Endothelial cell (in vitro differentiated cells): ENCODE measurements at places on chromosomes 7 and 10.
A peak's percentile ranks its signal among the peaks of the same experiment; 100 is the strongest.

GRCh38 chr10:21599582-21599981 lies 65.5 kb downstream of the MLLT10 start:
- H3K27ac ChIP-seq = peak overlapping the region; percentile 20
- DNase-seq = no peak
- H3K4me3 ChIP-seq = no peak overlapping the region
- H3K36me3 ChIP-seq = peaks cover 9% of the 10 kb centered on the region
- H3K4me1 ChIP-seq = peaks cover 4% of the 10 kb centered on the region

GRCh38 chr10:61298194-61298593 lies 155.0 kb downstream of the TMEM26 start:
- H3K27me3 ChIP-seq = no peaks in the 10 kb centered on the region
- DNase-seq = no peak
- H3K36me3 ChIP-seq = no peaks in the 10 kb centered on the region
- peak overlapping the region; percentile 37 for H3K27ac ChIP-seq
- no peak overlapping the region for H3K4me3 ChIP-seq

- DNase-seq = no peak
- no peak overlapping the region for H3K4me3 ChIP-seq
- H3K4me1 ChIP-seq = no peaks in the 10 kb centered on the region
Observed at GRCh38 chr10:13399236-13399635, 51.1 kb upstream of the SEPHS1 start.

- DNase-seq = peak; percentile 38
- peaks cover 14% of the 10 kb centered on the region for H3K36me3 ChIP-seq
- H3K27me3 ChIP-seq = peaks cover 8% of the 10 kb centered on the region
- H3K27ac ChIP-seq = peak overlapping the region; percentile 57
- H3K4me1 ChIP-seq = peaks cover 9% of the 10 kb centered on the region
Observed at GRCh38 chr7:99393355-99394187, 14.8 kb downstream of the PDAP1 start.

GRCh38 chr7:139725077-139725476 lies 52.7 kb downstream of the HIPK2 start:
- H3K4me1 ChIP-seq = peaks cover 10% of the 10 kb centered on the region
- H3K36me3 ChIP-seq = no peaks in the 10 kb centered on the region
- H3K27me3 ChIP-seq = peaks cover 5% of the 10 kb centered on the region

DNA sequence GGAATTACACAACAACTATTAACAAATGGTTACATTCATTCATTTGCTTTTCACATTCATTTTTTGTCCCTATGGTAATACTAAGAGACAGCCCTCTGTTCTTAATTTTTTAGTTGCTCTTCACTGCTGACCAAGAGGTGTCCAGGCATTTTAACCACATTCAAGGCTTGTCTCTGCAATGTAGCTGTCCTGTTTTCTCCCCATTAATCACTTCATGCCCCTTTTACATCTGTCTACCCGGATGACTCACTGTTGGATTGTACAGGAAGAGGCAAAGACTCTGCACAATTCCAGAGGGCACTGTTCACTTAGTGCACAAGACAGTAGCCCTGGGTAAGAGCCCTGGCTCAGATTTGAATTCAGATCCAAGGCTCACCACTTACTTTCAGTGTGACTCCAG lies 168.5 kb downstream of the NOC3L start:
- H3K36me3 ChIP-seq = no peaks in the 10 kb centered on the region
- DNase-seq = no peak
- no peaks in the 10 kb centered on the region for H3K4me1 ChIP-seq

DNA sequence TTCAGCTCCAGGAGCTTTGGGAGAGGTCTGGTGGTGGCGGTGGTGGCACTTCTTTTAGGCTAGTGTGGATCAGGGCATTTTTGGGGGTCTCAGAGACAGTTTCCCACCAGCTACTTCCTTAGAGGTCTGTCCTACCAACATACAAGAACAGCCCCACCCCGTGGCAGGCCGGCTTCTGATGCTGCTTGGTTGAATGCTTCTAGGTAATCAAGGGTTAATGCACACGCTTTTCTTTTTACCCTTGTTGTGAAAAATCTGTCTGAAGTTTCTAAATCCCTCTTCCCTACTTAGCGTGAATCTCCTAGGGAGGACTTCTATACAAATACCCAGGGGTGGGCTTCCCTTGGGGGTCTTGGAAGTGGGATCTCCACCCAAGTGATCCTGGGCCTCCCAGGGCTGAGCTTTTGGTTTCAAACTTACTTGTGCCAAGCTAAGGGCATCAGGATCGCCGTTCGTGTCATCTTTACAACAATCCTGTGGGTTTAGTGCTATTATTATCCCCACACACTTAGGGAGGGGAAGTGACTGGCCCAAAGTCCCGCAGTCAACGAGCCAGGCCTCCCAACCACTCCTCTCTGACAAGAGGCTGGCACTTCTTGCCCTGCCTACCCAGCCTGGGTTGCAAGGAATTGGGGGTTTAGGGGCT lies 1.7 kb downstream of the SH2B2 start:
- peaks cover 14% of the 10 kb centered on the region for H3K27me3 ChIP-seq
- no peak overlapping the region for H3K27ac ChIP-seq
- H3K4me3 ChIP-seq = peak overlapping the region; percentile 56
- H3K4me1 ChIP-seq = peaks cover 12% of the 10 kb centered on the region
- no peak for DNase-seq

- no peak overlapping the region for H3K4me3 ChIP-seq
- H3K4me1 ChIP-seq = no peaks in the 10 kb centered on the region
- H3K36me3 ChIP-seq = peaks cover 21% of the 10 kb centered on the region
- no peak overlapping the region for H3K27ac ChIP-seq
- DNase-seq = no peak
- H3K27me3 ChIP-seq = peaks cover 29% of the 10 kb centered on the region
Observed at GRCh38 chr7:158270106-158270775, 317.4 kb downstream of the PTPRN2 start.

DNA sequence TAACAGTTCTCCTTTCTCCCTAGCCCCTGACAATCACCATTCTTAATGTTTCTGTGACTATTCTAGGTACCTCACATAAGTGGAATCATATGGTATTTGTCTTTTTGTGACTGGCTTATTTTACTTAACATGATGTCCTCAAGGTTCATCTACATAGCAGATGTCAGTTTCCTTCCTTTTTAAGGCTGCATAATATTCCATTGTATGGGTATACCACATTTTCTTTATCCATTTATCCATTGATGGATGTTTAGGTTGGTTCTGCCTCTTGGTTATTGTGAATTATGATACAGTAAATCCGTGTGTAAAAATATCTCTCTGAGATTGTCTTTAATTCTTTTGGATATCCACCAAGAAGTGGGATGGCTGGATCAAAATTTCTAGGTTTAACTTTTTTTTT lies 13.2 kb downstream of the BBS9 start:
- DNase-seq = no peak
- peaks cover 1% of the 10 kb centered on the region for H3K27me3 ChIP-seq
- no peaks in the 10 kb centered on the region for H3K4me1 ChIP-seq
- H3K4me3 ChIP-seq = no peak overlapping the region
- peaks cover 5% of the 10 kb centered on the region for H3K36me3 ChIP-seq

DNA sequence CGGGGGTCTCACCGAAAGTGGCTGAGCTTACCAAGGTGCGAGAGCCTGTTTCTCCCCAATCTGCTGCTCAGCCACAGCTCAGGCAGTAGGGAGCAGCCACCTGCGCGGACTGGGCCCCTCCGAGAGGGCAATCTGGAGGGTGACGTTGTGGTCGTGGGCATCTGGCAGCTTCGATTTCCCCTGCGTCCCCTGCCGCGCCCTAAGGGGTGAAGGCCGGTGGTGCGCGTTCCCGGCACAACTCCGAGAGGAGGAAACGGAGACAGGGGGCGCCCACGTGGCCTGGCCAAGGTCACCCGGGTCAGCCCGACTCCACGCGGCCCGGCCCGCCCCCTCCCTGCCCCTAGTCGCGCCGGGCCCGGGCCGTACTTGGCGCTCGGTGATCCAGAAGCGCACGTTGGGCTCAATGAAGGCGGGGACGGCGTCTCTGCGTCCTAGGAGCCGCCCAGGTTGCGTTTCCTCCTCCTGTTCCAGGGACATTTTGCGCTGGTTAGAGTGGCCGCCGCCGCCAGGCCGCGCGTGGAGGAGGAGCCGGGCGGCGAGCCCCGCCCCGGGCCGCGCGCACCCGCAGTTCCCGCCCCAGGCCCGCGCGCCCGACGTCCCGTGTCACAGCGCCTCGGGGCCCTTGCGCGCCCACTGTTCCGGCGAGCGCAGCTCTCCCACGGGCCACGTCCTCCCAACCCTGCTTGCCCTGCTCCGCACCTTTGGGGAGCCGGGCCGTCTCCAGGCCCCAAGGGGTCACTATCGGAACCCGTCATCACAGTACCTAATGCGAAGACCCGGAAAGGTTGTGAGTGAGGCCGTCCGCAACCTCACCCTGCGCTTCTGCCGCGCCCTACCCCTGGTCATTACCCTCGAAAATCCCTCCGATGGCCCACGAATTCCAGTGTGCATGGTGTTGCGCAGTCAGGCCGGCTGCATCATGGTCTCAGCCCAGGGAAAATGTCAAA lies at the start of gene SFXN4:
Gene SFXN4, minus strand, starts transcription at position 544 of the 947 bp plus-strand sequence. Its CDS starts 67 bp downstream, at position 477.
- peak; percentile 70 for DNase-seq
- H3K36me3 ChIP-seq = peaks cover 26% of the 10 kb centered on the region
- H3K4me1 ChIP-seq = peaks cover 22% of the 10 kb centered on the region

DNA sequence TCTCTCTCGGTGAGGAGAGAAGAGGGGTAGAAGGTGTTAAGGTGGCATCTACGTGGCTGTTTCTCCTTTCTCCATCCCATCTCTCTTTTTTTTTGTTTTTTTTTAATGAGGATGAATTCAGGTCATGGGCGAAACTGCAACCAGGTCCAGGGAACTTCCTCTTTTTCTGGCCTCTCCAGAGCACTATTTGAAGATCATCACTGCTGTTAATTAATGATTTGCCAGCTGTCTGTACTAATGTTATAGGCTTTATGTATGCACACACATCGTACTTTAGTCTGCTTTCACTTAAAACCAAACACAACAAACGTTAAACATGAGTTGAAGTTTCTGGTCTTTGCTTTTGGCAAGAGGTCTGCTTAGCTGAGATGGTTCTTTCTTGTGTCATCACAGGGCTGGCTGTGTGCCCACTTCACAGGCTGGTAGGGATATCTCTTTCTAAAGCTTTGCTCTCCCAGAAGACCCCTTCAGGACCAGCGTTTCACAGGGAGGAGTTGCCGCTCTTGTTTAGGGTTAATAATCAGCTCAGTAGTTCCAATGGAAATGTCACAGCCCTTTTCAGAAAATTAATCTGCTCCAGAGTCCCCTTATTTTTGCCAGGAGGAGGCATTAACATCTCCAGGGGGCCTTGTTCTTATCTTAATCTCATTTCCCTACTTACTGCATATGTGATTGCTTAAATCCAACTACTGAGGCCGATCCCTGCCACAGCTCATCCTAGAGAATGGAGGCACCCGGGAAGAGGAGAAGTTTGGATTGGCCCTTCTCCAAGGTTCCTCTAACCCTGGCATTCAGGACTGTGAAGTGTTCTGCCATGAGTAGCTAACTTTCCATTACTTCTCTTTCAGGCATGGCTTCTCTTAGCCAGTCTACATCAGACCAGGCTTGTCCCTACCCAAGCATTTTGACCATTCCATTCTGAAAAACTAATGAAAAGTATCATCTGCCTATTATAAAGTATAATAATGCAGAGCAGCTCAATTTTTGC lies 273.9 kb upstream of the NFE2L3 start:
- H3K36me3 ChIP-seq = no peaks in the 10 kb centered on the region
- H3K4me1 ChIP-seq = no peaks in the 10 kb centered on the region
- H3K27ac ChIP-seq = no peak overlapping the region
- DNase-seq = no peak
- H3K27me3 ChIP-seq = peaks cover 4% of the 10 kb centered on the region

GRCh38 chr7:5662828-5663227 lies 118.6 kb downstream of the RNF216 start:
- H3K36me3 ChIP-seq = peaks cover 5% of the 10 kb centered on the region
- H3K27ac ChIP-seq = peak overlapping the region; percentile 91
- H3K4me1 ChIP-seq = peaks cover 69% of the 10 kb centered on the region
- peak overlapping the region; percentile 7 for H3K4me3 ChIP-seq

GRCh38 chr7:148916186-148916585 lies 32.1 kb upstream of the EZH2 start:
- no peaks in the 10 kb centered on the region for H3K36me3 ChIP-seq
- H3K4me3 ChIP-seq = no peak overlapping the region
- H3K27me3 ChIP-seq = no peaks in the 10 kb centered on the region
- no peak overlapping the region for H3K27ac ChIP-seq
- no peak for DNase-seq

- no peaks in the 10 kb centered on the region for H3K4me1 ChIP-seq
- DNase-seq = no peak
- H3K36me3 ChIP-seq = no peaks in the 10 kb centered on the region
- H3K27me3 ChIP-seq = peaks cover 2% of the 10 kb centered on the region
Observed at GRCh38 chr10:50610368-50610767, 13.4 kb downstream of the SGMS1 start.

DNA sequence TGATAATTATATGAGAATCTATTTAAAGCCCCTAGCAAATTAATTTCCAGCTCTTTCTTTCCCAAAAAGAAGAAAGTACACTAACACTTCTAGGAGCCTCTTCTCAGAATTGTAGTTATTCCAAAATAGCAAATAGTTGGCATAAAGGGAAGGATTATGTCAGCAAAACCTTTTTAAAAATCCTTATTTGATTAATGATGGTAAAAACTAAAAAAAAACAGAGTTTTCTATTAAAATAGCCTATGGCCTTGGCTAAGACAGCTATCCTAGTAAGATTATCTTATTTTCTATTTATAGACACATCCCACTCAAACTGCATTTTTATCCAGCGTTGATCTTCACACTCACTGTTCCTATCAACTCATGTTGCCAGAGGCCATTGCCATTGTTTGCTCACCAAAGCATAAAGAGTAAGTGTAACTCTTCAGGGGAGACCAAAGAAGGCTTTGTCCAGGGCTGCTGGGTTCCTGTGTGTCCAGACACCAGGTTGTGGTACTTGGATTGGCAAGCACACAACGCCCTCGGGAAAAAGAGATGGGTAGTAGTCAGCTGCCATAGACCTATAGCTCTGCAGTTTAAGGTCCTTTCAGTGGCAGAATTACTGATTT lies 31.5 kb downstream of the ACTA2 start:
- no peak overlapping the region for H3K4me3 ChIP-seq
- no peaks in the 10 kb centered on the region for H3K27me3 ChIP-seq
- no peak overlapping the region for H3K27ac ChIP-seq
- peaks cover 15% of the 10 kb centered on the region for H3K4me1 ChIP-seq
- DNase-seq = no peak

GRCh38 chr10:44416021-44416771 lies 31.3 kb upstream of the CXCL12 start:
- peaks cover 7% of the 10 kb centered on the region for H3K36me3 ChIP-seq
- H3K4me3 ChIP-seq = no peak overlapping the region
- H3K4me1 ChIP-seq = peaks cover 2% of the 10 kb centered on the region
- H3K27me3 ChIP-seq = peaks cover 5% of the 10 kb centered on the region

GRCh38 chr7:19621740-19622139 lies 87.1 kb downstream of the POLR1F start:
- DNase-seq = no peak
- H3K27me3 ChIP-seq = no peaks in the 10 kb centered on the region
- no peaks in the 10 kb centered on the region for H3K4me1 ChIP-seq
- H3K36me3 ChIP-seq = no peaks in the 10 kb centered on the region
- no peak overlapping the region for H3K27ac ChIP-seq
